Cardiac atrium fibroblast (primary cell): ENCODE measurements at places on chromosomes 3 and 15. TPM values are rescaled to one million over a fixed set of nuclear protein-coding genes. Genes with fewer than 3 reads are reported as not detected.

The THUMPD3 gene
- total RNA-seq = 10.3 and 14.1 TPM in 2 replicates

The IL20RB gene
- 0.97 and 1.4 TPM in 2 replicates for total RNA-seq

The EEF1AKMT4 gene
- total RNA-seq = 3.6 and 5.2 TPM in 2 replicates

The MRAS gene
- total RNA-seq = 11.4 and 20.4 TPM in 2 replicates

The GPR27 gene
- not detected in 2 replicates for total RNA-seq

The SLC24A5 gene
- not detected in 2 replicates for total RNA-seq

The SLC28A1 gene
- total RNA-seq = not detected in 2 replicates

The IP6K2 gene
- total RNA-seq = 46.0 and 54.9 TPM in 2 replicates

The FHIT gene
- total RNA-seq = 0.65 and 1.1 TPM in 2 replicates

The ATOSA gene
- 10.4 and 15.0 TPM in 2 replicates for total RNA-seq

The HHLA2 gene
- total RNA-seq = not detected in 2 replicates

The A4GNT gene
- total RNA-seq = not detected in 2 replicates

The FSTL1 gene
- total RNA-seq = 1,089 and 1,234 TPM in 2 replicates

The NRG4 gene
- total RNA-seq = not detected in 2 replicates

The SLC7A14 gene
- total RNA-seq = 1.8 and 2.0 TPM in 2 replicates

The EXD1 gene
- not detected in 2 replicates for total RNA-seq

The LMCD1 gene
- 81.0 and 108 TPM in 2 replicates for total RNA-seq

The TF gene
- under 0.01 TPM in 2 replicates for total RNA-seq

The PPP1R2 gene
- 56.9 and 63.2 TPM in 2 replicates for total RNA-seq
